Neural crest cell (in vitro differentiated cells): ENCODE measurements at places on chromosomes 16 and 17.
A peak's percentile ranks its signal among the peaks of the same experiment; 100 is the strongest.

- DNase-seq = no peak
Measured at GRCh38 chr16:71995038-71995437, 5.2 kb downstream of the PKD1L3 start.

DNA sequence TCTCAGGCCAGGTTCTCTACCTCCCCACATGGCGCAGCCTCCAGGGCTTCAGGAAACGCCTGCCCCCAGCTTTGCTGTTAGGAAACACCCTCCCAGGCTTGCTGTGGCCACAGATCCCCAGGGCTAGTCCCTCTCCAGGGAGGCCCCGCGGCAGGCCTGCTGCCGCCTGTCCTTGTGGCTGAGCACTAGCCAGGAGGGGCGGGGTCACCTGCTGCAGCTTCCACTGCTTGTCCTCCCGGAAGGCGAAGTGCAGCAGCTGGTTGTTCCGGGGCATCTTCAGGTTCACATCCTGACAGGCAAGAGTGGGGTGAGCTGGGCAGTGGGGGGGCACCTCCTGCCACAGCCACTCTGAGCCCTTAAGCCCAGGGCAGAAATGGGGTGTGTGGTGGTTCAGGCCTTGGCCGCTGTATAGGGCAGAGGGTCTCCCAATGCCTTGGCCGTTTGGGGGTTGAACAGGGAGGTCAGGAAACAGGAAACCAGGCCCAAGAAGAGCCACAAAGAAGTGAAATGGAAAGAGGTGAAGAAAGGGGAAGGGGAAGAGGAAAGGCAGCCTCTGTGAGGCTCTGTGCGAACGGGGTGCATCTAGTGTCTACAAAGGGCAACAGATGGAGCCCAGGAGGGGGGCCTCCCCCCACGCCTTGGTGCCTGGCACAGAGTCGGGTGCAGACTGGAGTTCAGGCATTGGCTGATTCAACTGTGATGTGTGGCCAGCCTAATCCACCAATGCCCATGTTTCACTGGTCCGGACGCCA, 2.0 kb downstream of the ROGDI start:
- no peak for DNase-seq

DNA sequence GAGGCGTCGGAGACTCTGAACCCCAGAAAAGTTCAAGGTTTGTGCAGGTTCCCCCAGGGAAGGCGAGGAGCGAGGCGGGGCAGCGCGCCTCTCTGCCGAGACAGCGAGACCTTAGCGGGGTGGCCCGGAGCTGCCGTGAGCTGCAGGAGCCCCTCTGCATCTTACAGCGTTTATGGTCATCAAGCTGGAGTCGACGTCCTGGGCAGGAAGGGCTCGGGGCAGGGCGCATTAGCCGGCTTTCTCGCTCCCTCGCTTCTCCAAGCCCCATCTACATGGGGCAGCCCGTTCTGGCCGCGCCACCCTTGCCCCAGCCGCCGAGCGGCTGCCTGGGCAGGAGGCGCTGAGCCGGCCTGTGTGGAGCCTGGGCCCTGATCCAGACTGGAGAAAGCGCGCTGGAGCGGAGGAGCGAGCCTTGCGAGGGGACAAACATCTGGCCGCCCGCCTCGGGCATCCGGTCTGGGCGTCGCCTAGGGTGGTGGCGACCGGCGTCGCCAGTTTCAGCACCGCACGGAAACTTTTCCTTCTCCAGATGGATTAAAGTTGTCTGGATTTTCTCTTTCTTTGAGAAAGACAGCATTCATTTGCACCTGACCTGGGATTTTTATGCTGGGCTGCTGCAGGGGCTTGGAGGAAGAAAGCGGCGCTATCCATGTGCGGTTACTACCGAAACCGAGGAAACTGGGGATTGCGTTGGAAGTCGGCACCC, 750 bp downstream of the TMEM132E start:
- DNase-seq = no peak

- DNase-seq = no peak
Measured at GRCh38 chr16:89815639-89816348, 653 bp downstream of the FANCA start.

DNA sequence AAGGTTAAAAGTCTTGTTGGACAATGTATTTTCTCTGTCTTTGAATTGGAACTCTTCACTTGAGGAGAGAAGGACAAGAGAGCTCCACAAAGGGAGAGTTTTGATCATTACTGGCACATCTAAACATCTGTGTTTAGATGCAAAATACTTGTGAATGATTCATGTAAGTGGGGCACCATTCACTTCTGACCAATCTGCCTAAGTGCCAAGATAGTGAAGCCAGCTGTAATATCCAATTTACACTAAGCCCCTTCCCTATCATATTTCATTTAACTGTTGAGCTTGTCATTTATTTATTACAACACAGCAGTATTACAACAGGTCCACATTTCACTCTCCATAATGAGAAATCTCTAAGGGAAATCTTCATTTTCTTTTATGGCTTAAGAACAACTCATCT, 832.3 kb upstream of the GOT2 start:
- no peak for DNase-seq

GRCh38 chr17:49755663-49756283, 8.2 kb downstream of the FAM117A start:
- DNase-seq = no peak

DNA sequence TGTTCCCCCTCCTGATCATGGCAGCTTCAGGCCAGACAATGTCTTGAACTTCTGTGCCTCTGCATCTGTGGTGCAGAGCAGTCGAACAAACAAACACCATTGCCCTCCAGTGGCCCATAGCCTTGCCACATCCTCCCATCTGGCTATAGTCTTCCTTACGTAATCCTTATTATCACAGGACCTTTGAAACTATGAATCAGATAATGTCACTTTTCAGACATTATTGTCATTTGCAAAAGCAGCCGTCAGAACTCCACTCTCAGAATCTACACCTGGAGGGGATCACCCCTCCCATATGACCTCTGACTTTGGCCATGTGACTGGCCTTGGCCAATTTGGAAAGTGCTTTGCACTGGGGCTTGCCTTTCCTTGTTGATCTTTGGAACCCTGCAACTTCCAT, 387.3 kb downstream of the MAF start:
- DNase-seq = no peak

GRCh38 chr17:68950725-68951124, 4.5 kb downstream of the ABCA8 start:
- no peak for DNase-seq

DNA sequence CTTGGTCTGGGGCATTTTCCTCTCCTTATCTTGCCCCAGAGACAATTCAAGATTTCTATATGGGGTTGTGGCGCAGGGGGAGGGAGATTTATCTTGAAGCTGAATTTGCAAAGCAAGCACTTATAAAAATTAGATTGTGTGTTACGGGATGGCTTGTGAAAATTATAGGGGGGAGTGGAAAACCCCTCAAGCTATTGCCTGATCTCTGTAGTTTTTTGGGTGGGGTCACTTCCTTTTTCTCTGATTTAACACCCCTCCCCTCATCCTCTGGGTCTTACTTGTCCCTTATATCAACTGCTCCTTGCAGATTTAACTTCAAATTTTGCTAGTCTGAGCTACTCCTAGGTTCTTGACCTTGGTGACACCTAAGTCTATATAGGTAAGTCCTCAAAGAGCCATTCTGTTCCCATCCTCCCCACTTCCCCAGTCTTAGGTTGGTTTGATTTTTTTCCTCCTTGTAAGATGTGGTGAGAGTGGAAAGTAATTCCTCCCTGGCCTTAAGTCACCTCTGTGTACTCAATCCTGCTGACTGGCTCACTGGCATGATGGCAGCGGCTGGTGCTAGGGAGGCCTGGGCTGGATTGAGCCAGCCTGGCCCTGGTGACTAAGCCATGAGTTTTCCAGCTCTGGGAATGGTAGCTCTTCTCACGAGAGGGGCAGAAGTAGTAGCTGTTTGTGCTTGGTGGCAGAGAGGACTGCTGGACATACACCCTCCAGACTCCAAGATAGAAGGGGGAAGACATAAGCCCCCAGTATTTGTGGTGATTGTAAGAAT, 2.3 kb downstream of the ARL4D start:
- DNase-seq = no peak

- DNase-seq = no peak
Measured at GRCh38 chr17:80313160-80313829, 52.6 kb downstream of the RNF213 start.

- no peak for DNase-seq
Measured at GRCh38 chr16:49349446-49350168, 24.0 kb upstream of the C16orf78 start.

DNA sequence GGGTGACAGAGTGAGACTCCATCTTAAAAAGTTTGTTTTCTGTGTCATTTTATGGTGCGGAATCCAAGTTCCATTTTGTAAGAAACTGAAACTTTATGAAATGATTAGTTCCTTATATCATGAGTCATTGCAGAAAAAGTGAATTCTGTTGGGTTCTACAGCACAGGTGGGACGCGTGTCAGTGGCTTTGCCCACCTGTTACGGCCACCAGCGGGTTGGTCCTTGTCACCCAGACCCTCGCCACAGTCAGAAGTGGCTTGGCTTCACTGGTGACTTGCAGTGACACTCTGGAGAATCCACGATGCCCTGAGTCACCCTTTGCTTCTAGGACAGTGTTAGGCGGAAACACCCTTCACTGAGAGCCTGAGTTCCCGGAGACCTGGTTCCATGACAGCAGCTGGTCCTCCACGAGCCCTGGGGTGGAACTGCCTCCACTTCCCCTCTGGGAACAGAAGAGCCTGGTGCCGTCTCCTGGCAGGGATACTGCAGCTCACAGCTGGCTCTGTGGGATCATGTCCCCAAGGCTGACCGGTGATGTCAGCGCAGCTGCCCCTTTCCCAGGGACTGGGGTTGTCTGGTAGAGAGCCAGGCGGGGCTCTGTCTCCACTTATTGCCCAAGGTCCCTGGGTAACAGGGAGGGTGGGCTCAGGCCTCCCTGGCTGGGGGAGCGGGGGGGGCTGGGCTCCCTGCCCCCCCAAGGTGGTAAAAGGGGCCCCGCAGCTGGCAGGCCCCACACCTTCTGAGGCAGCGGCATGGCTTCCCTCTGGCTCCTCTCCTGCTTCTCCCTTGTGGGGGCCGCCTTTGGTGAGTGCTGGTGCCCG, at the start of gene CTRB1:
Gene CTRB1 (plus strand): TSS at position 733 of the 821 bp plus-strand sequence. CDS start 20 bp downstream, at position 753.
- no peak for DNase-seq

DNA sequence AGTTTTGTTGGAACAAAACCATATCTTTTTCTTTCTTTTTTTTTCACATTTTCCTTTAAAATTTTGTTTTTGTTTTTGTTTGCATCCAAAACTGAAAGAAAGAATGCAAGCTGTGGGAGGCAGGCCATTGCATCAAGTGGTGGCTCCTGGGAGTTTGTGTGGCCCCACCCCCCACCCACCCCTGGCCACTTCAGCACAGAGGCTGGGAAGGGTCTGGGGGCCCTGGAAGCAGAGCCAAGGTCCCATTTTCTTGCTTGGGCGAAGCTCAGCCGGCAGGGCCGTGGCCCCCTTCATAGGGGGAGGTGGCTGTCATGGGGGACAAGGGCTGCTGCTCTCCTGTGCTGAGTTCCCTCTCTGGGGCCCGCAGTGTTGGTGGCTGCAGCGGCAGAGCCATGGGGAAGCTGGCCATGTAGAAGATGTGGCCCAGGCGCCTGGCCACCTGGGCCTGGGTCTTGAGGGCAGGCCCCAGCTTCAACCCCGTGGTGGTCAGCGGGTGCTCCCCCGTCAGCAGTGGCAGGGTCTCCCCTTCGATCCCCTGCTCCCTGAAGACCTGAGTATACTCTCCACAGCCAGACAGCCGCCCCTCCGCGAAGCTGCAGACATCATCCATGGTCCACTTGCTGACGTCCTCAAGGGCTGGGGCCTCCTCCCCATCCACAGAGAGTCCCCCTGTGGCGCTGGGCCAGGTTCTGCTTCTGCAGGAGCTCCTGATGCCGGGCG, 19.8 kb downstream of the PAFAH1B1 start:
- DNase-seq = no peak

DNA sequence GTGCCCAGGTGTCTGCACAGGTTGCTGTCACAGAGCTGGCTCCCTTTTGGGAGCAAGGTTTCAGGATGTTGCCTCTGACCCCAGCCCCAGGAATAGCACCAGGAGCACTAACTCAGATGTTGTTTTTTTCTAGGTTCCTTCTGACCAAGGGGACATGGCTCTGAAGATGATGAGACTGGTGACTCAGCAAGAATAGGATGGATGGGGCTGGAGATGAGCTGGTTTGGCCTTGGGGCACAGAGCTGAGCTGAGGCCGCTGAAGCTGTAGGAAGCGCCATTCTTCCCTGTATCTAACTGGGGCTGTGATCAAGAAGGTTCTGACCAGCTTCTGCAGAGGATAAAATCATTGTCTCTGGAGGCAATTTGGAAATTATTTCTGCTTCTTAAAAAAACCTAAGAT, 28.1 kb downstream of the SCPEP1 start:
- no peak for DNase-seq

DNA sequence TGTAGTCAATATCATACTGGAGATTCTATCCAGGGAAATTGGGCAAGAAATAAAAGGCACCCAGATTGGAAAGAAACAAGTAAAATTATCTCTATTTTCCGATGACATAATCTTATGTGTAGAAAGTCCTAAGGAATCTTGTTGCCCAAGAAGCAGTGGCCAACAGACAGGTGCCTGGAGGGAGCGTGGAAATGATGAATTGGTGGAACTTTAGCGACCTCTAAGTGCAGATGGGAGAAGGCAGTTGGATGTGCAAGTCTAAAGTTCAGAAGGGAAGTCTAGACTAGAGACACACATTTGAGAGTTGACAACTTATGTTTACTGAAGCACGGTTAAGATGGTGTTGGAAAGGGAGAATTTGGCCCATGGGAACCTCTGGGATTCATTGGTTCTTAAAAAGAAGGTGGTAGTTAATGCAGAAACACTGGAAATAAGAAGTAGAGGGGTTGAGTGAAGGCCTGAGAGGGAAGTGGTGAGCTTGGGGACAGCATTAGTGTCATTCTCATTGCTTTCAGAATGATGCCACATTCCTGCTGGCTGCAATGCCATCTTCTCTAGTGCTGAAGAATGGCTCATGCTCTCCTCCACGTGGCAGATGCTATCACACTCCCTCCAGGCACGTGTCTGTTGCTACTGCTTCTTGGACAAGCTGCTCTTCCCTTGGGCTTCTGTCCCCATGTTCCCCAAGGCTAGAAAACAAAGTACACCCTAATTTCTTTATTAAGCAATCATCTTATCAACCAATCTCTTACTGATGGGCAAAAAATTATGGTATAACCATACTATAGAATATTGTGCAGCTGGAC, 24.0 kb downstream of the TAT start:
- DNase-seq = no peak

GRCh38 chr16:87342504-87342903, 25.3 kb upstream of the C16orf95 start:
- no peak for DNase-seq

GRCh38 chr16:86585821-86586611, 7.7 kb downstream of the FOXL1 start:
- DNase-seq = no peak

DNA sequence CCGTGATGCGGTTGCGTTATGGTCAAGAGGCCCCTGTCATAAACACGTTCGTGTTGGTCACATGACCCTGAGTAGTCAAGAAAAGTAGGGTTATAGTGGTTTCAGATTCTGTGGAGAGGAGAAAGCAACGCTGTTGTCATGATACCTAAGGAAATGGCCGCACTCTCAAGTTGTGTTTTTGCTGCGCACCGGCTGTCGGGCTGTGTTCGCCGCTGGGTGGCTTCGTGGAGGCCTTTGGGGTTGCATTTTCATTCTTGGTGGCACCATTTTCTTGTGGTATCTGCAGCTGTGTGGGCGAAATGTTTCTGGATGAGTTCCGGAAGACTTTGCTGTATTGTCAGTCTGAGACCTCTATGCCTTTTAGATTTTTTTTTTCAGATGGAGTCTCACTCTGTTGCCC, 35.0 kb downstream of the DEF8 start:
- DNase-seq = no peak

GRCh38 chr16:8251298-8251697, 339.0 kb downstream of the TMEM114 start:
- DNase-seq = no peak

- no peak for DNase-seq
Measured at GRCh38 chr17:37576281-37576680, 32.9 kb downstream of the SYNRG start.

GRCh38 chr17:13761038-13761603, 159.4 kb upstream of the HS3ST3A1 start:
- DNase-seq = no peak

GRCh38 chr17:79388556-79389295, 222.1 kb downstream of the RBFOX3 start:
- peak; percentile 70 for DNase-seq
